ENCODE measurements at places on chromosomes 3 and 15. TPM values are rescaled to one million over a fixed set of nuclear protein-coding genes. Genes with fewer than 3 reads are reported as not detected.

The UPK1B gene
- 8.8 TPM for total RNA-seq

The CYP8B1 gene
- total RNA-seq, result 0.35 TPM

The GUCA1C gene
- not detected for total RNA-seq

The NSUN3 gene
- 24.4 TPM for total RNA-seq
